ENCODE measurements at places on chromosomes 7 and 10. TPM values are rescaled to one million over a fixed set of nuclear protein-coding genes. Genes with fewer than 3 reads are reported as not detected.

TMEM178B gene
- total RNA-seq = 0.95 TPM

TNS3 gene
- total RNA-seq = 151 TPM

DRGX gene
- not detected for total RNA-seq

SPDYE5 gene
- not detected for total RNA-seq

NUDCD3 gene
- 57.0 TPM for total RNA-seq

BAZ1B gene
- total RNA-seq = 65.3 TPM

OR9A2 gene
- not detected for total RNA-seq

ACTR3C gene
- 0.14 TPM for total RNA-seq

HOXA5 gene
- total RNA-seq = 0.35 TPM

TNKS2 gene
- 73.1 TPM for total RNA-seq
